ENCODE measurements at places on chromosomes 7 and 10.

- DNase-seq = no peak
Observed at GRCh38 chr7:157993406-157994105, 594.1 kb downstream of the PTPRN2 start.

DNA sequence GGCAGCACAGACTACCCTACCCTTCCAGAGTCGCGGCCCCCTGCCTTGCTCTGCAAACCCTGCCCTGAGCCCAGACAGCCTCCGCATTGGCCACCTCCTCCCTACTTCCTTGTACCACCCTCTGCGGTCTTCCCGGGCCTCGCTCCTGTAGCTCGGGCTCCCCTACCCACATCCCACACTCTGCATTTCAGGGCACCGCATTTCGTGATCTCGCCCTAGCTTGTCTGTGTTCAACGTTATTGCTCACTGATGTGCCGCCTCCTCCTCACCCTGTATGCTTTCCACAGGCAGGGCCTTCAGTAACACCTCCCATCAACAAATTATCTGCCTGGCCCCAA lies 6.6 kb downstream of the PDIA4 start:
- DNase-seq = no peak

DNA sequence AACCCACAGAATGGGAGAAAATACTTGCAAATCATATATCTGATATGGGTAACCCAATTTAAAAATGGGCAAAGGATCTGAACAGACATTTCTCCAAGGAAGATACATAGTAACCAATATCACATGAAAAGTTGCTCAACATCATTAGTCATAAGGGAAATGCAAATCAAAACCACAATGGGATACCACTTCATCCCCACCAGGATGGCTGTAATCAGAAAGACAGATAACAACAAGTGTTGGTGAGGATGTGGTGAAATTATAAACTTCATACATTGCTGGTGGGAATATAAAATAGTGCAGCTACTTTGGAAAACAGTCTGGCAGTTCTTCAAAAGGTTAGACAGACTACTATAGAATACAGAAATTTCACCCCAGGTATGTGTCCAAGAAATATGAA lies 19.3 kb downstream of the AOC1 start:
- no peak for DNase-seq

DNA sequence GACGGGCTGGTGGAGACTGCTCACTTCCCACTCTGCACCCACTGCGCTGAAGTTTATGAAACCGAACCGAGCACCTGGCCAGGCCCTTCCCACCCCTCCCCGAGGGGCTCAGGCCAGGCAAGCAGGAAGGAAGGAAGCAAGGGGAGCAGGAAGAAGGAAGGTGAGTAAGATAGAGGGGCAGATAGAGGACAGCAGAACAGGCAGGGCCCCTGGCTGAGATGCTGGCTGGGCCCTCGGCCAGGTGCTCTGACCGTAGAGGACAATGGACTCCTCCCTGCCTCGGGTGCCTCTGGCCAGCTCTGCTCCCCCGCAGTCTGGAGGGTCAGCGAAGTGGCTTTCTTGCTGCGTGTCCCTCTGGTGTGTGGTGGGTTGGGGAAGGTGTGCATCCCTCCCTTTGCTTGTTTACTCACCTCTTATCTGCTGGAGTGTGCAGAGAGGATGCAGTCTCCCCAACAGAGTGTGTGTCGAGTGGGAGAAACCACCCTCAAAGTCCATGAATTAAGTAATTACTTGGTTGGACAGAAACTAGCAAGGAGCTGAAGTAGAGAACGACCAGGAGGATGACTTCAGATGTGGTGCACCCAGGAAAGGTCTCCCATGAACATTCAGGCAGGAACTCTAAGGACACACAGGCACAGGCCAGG lies 82.8 kb upstream of the PPP2R2D start:
- no peak for DNase-seq

DNA sequence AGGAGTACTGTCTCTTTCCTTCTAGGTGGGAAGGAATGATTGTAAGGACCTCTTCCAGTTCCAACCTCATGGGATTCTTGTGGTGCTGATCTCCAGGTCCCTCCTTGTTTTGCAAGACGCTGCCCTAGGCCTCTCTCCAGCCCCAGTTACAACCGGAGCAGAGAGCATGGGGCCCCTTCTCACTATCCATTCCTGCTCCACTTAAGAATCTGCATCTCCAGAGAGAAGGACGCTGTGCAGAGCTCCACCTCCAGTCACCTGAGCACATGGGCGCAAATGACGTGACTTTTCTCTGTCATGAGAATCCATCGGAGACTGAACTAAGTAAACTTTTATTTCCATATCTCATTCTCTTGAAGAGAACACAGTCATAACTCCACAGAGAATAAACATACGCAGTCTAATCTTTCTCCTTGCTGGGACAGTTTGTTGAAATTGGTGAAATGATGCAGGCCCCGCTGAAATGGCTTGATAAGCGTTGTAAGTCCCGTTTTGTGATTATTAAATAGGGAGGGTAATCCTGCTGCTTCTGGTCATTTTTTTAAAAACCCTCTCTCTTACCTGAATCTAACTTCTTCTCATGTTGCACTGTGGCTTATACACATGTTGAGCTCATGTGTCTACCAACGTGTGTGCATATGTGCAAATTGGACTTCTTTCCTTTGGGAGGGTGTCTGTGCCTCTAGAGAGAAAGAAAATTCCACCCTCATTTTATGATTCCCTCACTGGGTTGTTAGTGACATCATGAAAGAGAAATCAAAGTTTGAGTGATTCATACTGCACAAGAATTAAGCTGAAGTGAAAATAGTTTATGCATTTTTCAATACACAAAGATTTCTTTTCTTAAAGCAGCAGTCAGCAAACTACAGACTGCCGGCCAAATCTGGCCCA lies 133.2 kb upstream of the TBX20 start:
- DNase-seq = no peak

- no peak for DNase-seq
Observed at GRCh38 chr7:114949231-114949630, 27.3 kb downstream of the MDFIC start.

DNA sequence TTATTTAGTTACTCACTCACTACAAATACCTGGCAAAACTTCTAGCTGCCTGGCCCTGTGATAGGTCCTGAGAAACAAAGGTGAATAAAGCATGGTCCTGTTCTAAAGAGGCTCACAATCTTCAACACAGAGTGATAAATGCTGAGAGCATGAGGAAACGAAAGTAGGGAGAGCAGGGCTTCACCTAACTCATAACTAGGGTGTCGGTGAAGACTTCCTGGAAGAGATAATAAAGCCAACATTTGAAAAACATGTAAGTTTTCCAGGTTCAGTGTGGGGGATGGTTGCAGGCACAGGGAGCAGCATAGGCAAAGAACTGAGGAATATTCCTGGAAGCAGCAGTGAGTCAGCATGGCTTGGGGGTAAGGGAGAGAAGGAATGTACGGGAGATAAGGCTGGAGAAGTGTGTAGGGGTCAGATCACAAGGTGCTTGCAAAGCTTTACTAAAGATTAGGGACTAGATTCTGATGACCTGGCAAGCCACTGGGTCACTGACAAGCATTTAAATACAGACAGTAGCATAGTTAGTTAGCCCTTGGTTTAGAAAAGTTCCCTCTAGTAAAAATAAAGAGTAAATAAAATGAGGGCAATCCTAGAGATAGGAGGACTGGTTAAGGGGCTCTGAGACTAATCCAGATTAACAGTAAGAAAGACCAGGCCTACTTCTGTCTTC lies 5.1 kb downstream of the KEL start:
- no peak for DNase-seq

DNA sequence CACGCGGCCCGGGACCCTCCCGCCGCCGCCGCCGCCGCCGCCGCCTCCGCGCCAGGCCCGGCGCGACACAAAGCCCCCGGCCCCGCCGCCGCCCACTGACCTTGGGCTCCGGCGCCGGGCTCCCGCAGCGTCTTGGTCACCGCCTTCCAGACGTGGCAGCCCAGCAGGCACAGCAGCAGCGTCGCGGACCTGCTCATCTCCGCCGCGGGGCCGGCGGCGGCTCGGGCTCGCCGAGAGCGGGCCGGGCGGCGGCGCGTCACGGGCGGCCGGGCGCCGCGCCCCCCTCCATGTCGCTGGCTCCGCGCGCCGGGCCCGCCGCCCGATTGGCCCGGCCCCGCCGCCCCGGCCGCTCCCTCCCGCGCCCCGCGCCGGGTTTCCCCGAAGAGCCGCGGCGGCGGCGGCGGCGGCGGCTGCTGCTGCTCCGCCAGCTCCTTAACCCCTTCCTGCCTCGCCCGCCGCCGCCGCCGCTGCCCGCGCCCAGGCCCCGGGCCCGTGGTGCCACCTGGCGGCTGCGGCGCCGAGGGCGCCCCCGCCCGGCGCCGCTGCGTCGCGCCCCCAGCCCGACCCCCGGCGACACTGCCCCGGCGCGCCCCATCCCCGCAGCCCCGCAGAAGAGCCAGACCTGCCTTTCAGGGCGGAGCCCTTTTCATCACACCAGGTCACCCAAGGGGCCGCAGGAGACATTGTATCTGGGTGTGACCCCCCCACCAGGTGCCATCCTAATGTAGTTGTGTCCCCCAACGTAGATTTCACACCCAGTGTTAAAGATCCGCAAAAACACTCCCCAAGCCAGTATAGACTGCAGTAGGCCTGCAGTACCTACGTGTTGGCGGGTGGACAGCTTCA lies at the start of gene FAM171A1:
Gene FAM171A1, minus strand, starts transcription at position 434 of the 846 bp plus-strand sequence. Its CDS starts 237 bp downstream, at position 197.
- no peak for DNase-seq

- DNase-seq = no peak
Observed at GRCh38 chr7:155188357-155188756, 109.3 kb upstream of the INSIG1 start.

Data from NCI-H748 treated with DMSO at 0.1 percent for 48 hours (cell line).